EH (cell line): ENCODE measurements at places on chromosomes 13 and 19.

DNA sequence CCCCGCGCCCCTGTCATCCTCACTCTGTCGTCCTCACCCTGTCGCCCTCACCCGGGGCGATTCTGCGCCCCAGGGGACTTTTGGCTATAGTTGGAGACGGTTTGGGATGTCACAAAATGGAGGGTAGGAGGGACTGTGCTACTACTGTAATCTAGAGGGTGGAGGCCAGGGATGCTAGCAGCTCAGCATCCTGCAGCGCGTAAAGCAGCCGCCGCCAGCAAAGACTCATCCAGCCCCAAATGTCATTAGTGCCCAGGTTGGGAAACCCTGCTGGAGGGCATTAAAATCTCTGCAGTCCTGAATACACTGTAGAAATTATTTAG lies 362 bp downstream of the ZNF557 start:
- DNase-seq = no peak

DNA sequence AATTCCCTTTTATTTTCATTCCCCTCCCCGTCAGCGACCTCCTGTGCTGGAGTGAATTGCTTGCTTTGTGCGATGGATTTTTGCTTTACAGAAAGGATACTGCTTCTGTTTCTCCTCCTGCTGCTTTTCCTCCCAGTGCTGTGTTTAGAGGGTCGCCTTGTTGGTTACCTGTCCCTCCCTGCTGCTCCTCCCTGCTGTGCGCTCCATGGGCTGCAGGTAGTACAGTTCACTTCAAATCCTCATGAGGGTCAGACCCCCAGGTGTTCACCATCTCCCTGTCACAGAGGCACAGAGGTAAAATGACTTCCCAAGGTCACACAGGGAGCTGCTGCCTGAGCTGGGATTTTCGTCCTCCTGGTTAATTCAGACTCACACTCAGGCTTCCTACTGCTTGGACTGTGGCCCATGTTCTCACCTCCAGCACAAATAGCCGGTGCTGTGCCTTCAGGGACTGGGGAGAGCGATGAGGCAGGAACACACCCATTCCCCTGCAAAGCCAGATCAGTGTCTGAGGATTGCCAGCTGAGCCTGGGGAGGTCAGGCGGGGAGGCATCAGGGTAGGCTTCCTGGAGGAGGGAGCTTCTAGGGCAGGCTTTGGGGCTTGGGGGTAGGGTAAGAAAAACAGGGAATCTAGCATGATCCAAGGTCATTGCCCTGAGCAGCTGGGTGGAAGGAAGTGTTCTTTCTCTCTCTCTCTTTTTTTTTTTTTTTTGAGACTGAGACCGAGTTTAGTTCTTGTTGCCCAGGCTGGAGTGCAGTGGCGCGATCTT lies 14.4 kb downstream of the BICRA start:
- no peak for DNase-seq

- no peak for DNase-seq
These were observed 618 bp downstream of the TMEM38A start for GRCh38 chr19:16661480-16662034.

DNA sequence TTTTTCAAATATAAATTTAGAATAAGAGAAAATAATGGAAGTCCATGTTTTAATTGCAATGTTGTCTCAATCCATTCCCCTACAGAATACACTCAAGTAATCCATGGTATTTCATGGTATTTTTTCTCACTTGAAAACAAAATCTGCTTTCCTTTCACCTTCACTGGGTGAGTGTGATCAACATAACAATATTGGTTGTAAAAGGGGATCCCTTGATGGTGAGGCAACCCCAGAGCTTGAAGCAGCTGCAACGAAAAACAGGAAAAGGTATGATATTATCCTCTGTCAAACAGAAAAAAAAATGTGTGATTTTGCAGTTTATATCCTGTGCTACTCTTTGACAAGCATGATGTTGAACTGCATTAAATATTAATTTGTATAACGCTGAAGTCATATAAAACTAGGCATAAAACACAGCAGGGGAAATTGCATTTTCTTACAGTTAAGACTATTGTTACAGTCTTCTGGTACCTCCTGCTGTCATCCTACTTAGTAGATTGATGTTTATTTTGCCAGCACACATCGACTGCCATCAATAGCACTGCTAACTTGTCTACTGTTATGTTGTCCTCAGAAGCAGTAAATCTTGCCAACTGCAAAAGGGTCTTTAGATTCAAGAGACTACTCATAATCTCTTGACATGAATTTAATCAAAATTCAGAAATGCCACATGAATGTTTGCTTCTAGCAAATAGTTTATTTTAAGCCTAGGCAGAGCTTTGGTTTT lies 373.1 kb upstream of the MIR17HG start:
- no peak for DNase-seq

DNA sequence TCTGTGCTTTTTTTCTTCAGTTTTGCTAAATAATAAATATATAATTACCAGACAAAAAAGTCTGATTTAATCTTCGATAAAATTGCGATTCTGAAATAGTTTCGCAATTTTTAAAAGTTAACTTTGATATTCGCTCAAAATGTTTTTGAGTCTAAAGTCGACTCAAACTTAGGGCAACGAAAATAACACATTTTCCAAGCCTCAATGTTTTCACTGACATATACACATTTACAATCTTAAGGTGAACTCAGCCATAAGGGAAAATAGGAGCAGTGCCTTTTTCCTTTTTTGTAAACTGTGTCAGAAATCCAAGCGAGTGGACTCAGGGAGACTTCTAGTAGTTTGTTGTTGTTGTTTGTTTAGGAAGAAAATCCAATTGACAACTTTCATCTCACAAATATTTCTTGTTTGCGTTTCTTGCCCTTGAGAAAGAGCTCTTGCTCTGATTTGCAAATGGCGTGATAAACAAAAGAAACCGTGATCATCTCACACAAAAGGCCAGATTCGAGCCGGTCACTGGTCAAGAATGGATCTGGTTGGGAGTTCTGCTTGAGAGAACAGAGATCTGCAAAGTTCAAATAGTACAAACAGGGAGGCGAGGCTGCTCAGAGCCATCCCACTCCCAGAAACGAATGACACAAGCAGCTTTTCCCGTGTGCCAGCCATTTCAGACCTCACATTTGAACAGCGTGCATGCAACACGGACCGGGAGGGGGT lies 2.1 kb downstream of the SOX21 start:
- no peak for DNase-seq

DNA sequence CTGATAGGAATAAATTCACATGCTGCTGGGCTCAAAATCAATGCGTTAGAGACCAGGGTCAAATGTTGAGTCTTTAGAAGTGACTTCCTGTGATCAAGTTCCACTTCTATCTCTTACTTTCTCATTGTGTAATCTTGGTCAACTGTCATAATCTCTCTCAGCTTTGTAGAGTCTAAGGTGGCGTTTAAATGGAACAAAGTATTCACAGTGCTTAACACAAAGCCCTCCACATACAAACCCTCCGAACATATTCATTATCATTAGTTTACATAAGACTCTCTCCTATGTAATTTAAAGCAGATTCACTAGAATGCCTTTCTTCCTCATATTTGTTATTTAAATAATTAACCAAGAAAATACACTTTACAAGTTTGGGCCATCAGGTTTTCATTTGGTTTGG lies 1044.1 kb downstream of the EFNB2 start:
- no peak for DNase-seq

- DNase-seq = peak; percentile 56
These were observed 1.8 kb upstream of the APOE start for GRCh38 chr19:44903602-44904425.

- DNase-seq = no peak
These were observed 6.8 kb downstream of the NAPA start for GRCh38 chr19:47507924-47508553.
